ENCODE measurements at places on chromosomes 16 and 17.

DNA sequence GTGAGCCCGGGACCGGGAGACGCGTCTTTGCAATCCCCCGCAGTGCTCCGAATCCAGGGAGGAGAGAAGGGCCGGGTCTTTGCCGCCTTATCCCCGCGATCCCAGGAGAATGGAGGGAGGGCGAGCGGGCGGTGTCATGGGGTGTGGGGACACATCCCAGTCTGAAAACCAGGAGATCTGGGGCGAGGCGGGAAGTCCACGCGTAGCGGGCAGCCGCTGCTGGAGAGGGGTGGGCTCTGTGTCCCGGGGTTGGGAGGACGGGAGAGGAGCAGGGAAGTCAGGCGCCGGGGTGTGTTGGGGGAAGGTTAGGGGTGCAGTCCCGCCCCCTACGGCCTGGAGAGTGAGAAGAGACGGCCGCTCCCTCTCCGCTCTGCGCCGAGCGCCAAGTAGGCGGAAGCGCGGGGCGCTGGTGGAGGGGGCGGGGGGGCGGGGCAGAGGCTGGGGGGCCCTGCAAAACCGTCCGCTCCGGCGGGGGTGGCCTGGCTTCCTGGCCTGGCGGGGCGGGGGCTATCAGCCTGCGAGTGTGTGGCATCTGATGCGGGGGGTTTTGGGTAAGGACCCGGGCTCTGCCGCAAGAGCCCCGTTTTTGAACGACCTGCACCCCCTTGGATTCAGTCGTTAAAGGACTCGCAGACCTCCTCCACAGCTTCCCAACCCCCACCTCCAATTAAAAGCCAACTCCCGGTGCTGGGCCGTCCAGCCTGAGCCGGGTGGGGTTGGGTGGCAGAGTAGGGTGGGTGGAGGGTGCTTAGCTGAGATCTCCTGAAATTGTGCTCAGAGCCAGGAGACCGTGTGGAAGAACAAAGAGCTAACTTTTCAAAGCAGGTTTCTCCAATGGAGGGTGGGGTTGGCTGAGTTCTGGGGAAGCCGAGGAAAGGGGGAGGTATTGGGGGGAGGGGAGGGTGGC, 654 bp downstream of the LASP1 start:
- DNase-seq = peak; percentile 84

DNA sequence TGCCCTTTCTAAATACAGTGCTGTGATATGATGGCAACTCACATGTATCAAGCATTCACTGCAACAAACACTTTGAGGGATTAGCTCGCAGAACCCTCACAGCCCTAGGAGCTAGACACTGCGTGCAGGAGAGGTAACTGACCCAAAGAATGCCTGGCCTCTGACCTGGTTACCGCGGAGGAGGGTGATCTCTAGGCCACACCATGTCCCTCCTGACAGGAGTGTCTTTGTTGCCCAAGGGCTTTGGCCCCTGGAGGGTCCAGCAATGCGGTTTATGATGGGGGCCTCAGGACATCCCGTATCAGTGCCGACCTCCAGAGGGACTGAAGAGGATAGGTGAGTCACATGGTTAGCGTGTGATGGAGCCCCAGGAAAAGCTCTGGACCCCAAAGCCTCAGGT, 130.6 kb downstream of the MGAT5B start:
- no peak for DNase-seq

DNA sequence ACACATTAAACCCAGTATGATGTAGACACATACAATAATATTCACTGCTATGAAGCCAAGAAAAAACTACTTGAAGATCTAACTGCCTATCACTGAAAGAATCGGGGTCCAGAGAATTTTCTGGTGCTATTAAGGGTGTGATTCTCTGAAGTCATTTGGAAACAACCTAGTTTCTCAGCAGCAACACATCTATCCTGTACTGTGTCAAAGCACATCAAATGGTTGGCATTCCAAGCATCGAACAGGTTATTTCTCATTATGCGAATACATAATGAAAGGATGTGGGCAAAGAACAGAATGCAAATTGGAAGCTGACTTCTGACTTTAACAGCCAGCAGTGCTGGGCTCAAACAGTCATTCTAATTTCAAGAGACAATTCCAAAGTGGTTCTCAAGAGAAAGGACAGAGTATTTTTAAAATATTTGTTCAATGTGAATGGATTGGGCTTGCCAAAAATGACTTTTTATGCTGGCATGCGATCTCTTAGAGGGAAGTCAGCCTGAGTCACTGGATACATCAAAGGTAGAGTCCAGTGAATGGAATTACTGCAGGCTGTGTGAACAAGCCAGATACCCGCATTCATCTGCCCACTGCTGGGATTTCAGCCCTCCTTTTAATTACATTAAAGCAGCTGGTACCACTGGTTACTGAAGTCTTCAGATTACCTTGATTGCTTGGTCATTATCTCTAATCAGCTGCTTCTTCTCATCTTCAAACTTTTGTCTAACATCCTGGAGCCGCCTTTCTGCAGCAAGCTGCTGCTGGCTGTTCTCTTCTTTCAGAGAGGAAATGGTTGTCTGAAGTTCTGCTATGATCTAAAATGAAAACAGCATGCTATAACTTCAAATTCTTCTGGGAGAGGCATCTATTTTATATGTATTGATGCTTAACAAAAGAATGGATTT, 181.2 kb upstream of the AXIN2 start:
- DNase-seq = no peak

DNA sequence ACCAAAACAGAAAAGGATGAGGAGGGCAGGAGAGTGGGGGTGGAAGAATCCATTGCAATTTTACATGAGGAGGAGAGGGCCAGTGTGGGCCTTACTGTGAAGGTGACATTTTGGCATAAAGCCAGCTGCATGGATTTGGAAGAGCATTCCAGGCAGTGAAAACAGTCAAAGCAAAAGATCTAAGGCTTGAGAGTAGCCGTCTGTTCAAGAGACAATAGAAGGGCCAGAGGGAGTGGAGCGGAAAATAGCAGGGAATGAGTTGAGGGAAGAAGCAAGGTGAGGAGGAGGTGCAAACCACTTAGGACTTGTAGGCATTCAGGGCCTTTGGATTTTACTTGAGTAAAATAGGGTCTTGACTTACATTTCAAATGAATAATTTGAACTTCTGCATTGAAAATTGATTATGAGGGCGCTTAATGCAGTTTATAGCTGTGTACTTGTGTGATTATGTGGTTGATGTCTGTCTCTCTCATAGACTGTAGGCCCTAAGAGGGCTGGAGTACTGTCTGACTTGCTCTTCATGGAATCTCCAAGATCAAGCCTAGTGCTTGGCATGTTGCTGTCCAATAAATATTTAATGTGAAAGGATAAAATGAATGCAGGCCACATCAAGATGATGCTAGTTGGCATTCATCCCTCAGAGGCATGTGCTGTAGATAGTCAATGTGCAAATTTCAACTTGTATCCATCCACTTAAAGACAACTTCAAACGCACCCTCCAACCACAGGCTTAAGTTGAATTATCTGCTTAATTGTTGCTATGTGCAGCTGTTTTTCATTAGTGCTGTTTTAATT, 772.1 kb upstream of the RBFOX1 start:
- DNase-seq = no peak

DNA sequence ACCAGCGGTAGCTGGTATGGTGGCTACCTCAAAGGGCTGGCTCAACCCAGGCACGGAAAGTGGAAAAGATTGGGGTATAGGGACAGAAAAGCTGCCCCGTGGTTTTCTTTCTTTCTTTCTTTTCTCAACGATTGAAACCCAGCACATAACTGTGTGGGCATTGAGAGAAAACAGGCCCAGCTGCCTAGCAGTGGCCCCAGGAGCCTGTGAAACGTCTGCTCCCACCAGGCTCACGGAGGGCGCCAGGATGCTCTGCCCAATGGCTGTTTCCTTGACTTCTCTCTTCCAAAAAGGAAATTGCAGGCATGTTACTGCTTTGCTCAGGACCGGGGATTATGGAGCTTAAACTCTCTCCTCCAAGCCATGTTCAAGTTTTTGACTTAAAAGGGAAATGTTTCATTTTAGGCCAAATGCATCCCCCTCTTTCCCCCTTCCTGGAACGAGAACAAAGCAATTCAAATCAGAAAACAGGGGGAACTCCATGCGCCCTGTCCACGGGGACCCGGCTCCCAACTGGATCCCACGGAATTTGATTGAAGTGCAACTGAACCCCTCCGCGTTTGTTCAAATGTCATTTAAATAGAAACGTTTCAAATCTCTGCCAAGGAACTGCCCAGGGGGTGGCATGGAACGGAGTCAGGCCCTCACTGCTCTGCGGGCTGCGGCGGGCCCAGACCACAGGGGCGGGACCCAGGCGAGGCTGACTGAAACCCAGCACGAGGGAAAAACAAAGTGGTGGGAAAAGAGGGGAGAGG, 133.5 kb downstream of the RGS9 start:
- no peak for DNase-seq

Measured in OCI-LY7 (cell line).